ENCODE measurements at places on chromosomes 12 and 14.

DNA sequence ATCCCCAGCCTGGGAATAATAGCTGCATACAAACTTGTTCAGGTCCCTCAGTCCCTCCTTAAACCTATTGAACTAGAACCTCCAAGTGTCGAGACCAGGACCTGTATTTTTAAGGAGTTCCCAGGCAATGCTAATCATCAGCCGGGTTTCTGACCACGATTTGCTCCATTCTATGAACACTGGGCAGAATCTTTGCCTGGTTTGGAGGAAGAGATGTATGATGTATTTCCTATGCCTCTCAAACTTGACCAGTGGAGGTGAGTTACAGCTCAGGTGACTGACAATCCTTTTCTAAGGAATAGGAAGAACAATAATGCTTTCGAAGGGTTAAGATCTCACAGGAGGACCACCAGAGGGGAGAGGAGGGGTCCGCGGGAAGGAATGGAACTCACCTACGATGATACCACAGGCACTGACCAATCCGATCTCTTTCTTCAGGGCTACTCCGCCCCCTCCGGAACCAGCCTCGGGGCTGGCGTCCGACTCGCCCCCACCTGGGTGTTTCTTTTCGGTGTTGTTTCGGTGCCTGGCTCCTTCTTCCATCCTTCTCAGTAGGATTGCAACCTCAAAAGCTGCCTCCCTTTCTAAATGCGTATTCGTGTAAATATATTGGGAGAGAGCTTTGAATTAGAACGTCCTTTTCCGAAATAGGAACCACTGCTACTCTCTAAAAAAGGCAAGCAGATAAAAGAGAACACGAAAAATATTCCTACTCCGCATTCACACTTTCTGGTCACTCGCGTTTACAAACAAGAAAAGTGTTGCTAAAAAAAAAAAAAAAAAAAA, 895 bp downstream of the SLC7A8 start:
- DNase-seq = no peak

DNA sequence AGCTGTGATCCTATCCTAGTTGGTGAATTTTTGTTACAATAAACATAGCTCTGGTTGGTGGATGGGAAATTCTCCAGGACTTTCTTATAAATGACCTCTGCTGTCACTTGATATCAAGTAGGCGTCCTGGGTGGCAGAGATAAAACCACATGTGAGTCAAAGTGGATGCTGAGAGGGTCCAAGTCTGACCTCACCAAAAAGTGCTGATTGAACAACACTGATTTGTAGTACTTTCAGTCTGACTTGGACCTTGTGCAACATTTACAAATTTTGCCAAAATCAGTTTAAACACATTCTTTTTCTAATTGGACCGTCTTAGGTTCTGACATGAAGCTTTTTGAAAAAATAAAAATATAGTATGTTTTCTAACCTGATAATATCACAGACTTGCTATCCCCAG, 585.6 kb downstream of the GALC start:
- DNase-seq = no peak

DNA sequence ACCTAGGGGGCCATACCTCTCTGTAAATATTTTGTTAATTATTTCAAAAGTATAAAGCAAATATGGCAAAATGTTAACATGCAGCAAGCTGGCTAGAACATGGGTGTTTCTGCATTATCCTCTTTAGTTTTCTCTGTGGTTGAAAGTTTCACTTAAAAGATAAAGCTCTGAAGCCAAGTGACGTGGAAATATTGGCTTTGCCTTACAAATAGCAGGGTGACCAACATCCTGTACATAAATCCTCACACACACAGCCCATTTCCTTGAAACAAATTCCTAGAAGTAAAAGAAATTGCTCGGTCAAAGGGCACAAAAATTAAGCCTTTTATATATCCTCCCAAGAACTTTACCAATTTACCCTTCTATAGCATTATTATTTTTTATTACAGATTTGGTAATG, 10.6 kb upstream of the VWF start:
- no peak for DNase-seq

DNA sequence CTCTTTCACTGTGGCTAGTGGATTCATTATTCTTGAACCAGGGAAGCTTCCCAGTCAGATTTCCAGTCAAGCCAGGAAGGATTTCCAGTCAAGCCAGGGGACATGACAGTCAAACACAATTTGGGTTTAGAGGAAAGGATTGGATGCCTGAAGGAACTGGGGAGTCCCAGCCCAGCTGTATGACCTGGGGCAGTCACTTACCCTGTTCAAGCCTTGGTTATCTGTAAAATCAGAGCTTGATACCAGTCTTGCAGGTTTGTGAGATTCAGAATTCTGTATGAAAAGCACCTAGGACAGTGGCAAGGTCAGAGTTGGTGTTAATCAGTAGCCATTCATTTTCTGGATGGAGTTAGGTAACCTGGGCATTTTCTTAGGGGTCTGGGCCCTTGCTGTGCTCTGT, 152.7 kb downstream of the CHST11 start:
- no peak for DNase-seq

DNA sequence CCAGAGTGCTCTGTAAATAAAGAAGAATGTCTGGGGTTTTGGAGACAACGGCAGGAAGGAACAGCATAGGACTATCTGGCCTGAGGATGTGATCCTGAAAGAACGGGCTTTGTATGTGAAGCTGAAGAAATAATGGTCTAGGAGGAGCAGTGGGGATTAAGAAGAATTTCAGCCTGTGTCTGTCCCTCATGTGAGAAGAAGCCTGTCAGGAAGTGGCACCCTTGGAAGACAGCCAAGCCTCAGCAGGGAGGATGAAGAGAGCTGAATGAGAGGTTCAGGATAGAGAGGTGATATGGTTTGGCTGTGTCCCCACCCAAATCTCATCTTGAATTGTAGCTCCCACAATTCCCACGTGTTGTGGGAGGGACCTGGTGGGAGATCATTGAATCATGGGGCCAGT, 56.9 kb upstream of the TCL1A start:
- no peak for DNase-seq

- no peak for DNase-seq
Measured at GRCh38 chr14:61401461-61401860, 80.1 kb downstream of the PRKCH start.

DNA sequence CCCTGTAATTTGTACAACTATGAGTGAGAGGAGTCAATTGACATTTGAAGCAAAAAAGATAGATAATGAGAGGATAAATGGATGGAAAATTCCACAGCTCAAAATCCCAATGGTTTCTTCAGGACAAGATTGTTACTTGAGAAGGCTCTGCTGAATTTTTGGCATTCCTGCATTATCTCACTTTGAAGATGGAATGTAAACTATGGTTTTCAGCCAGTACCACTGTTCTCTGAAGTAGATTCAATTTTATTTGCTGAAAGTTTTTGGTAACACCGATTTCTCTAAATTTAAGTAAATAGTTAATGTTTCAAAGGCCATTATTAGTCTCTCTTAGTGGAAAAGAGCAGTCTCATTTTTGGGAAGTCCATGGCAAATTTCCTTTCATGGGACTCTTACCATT, 121.9 kb upstream of the SLC38A2 start:
- peak; percentile 68 for DNase-seq

DNA sequence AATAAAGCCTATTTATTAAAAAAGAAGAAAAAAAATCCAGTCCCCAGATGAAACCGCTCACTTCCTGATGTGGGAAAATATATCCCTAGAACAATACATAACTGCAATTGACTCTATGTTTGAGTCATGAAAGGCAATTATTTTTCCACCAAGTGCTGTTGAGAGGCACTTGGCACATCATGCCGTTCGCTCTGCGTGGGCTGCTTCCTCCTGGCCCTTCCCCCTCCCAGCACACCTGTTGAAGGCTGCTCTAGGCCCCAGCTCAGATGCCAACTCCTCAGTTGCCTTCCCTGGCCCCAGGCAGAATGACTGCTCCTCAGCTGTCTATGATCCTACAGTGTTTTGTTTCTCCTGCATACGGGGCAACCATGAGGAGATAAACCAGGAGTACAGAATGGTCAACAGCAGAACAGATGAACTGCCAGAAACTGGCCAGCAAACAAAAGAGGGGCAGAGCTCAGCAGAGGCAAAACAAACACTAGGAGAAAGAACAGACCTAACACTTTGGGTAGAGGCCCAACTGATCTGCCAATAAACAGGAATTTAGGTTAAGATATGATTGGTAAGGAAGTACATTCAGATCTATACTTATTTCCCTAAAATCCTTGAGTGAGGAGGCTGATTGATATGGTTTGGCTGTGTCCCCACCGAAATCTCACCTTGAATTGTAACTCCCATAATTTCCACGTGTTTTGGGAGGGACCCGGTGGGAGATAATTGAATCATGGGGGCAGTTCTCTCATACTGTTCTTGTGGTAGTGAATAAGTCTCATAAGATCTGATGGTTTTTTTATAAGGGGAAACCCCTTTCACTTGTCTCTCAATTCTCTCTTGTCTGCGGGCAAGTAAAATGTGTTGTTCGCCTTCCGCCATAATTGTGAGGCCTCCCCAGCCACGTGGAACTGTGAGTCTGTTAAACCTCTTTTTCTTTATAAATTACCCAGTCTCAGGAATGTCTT, 58.6 kb downstream of the SLC38A1 start:
- DNase-seq = no peak

Measured in HS-27A (cell line).